ENCODE measurements at places on chromosomes 16 and 17.
A peak's percentile ranks its signal among the peaks of the same experiment; 100 is the strongest.

DNA sequence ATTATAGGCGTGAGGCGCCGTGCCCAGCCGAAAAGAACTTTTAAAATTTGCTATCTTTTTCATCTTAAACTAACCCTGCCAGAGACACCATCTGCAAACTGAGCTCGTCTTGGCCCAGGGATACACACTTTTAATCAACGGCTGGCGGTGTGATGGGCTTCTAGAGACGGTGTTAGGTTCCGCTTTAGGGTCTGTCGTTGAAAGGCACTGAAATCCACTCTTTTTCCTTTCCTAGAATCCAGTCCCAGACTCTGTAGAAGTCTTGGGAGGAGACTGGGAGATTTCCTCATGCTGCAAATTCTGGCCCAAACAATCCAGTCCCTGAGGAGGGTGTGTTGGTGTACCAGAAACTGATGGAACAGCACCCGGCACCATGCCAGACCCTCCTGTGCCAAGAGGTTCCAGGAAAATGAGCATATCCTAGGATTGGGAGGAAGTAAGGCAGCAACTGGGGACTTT, 52.0 kb upstream of the TEX2 start:
- no peak for DNase-seq

GRCh38 chr17:13346081-13346533, 255.6 kb downstream of the HS3ST3A1 start:
- DNase-seq, result no peak

GRCh38 chr16:13660807-13661206, 259.1 kb upstream of the ERCC4 start:
- no peak for DNase-seq

- DNase-seq, result no peak
These were observed 3.7 kb upstream of the PGS1 start for GRCh38 chr17:78374631-78375274.

GRCh38 chr17:2737693-2738092, 11.8 kb downstream of the CCDC92B start:
- DNase-seq, result no peak

DNA sequence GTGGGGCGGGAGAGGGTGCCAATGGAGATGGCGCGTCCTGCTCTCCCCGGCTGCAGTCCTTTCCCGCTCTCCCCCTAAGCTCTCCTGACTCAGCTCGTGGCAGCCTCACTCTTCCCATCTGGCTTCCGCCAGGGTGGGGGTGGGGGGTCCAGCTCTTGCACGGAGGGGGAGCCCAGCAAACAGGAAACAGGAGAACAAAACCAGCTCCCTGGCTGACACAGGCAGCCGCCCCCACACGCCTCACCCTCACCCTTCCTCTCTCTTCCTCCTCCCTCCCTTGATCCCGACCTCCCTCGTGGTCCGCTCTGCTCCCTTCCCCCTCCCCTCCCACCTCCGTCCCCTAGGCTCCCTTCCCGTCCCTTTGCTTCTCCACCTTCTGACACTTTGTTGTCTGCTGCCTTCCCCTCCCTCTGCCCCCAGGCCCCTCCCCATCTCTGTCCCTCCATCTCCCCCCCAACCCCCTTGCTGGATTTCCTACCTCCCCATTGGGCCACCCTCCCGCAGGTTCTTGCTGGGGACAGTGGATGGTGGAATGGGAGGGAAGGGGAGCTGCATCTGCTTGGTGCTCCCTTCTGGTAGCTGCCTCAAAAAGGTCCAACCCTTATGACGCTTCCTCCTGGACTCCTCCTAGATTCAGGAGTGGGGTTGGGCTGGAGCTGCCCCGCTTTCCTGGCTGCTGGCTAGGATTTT, 23.7 kb downstream of the ARHGAP23 start:
- DNase-seq, result no peak

- no peak for DNase-seq
These were observed 336.2 kb upstream of the PMFBP1 start for GRCh38 chr16:72508191-72508590.

GRCh38 chr16:30923554-30924075, at the start of gene FBXL19:
FBXL19 (plus strand) TSS chr16:30923572; CDS start chr16:30925755, 2,183 bp downstream.
- DNase-seq, result no peak

- DNase-seq, result no peak
These were observed 80.6 kb downstream of the MGAT5B start for GRCh38 chr17:76948726-76949342.

- DNase-seq, result no peak
These were observed 634.6 kb upstream of the SOX9 start for GRCh38 chr17:71486261-71486660.

DNA sequence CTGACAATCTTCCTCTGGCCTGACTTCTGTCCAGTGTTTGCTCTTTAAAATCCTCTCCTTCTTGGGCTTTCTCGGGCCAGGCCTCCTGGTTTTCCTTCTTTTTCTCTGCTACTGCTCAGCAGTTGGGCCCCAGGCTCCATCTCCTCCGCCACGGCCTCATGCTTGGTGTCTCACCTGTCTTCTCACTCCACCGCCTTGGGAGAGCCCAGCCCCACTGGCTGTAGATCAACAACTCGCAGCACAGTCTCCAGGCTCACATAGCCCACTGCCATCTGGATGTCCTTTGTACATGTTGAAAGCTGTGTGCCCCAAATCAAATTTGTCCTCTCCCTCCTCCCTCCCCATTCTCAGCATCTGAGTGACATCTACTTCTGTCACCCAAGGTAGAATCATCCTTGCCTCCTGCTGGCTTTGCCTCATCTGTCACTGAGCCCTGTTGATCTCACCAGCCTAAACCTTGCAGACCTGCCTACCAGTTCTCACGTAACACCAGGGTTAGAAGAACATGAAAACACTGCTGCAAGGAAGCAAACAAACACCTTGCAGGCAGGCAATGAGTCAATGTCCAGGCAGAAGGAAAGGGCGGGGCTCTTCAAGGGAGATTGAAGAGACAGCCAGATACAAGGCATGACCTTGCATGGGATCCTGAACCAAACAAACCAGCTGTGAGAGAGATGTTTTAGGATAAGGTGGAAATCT, 103.2 kb upstream of the SMURF2 start:
- no peak for DNase-seq

- DNase-seq, result no peak
These were observed 15.7 kb upstream of the CDH3 start for GRCh38 chr16:68629351-68629910.

DNA sequence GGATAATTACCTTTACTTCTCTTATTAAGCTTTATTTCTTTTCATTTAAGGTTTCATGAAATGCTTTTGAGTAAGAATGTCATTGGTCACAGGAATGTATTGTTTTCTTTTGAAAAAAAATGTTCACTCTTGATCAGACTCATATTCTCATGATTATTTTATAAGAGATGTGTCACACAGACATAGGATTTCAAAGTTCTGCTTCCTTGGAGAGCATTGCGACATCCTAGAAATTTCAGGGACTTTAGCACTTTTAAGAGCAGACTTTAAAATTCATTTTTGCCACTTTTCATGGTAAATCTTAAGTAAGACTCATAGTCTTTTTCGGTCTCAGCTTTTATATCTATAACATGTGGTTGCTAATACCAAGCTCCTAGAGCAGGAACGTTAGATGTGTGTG, 314.7 kb downstream of the CDH8 start:
- DNase-seq, result no peak

- DNase-seq, result no peak
These were observed 4.6 kb downstream of the RPUSD1 start for GRCh38 chr16:783404-784161.

- DNase-seq, result no peak
These were observed 5.0 kb upstream of the NAGLU start for GRCh38 chr17:42530952-42531454.

- DNase-seq, result no peak
These were observed 69.0 kb downstream of the CNTNAP4 start for GRCh38 chr16:76346210-76346609.

DNA sequence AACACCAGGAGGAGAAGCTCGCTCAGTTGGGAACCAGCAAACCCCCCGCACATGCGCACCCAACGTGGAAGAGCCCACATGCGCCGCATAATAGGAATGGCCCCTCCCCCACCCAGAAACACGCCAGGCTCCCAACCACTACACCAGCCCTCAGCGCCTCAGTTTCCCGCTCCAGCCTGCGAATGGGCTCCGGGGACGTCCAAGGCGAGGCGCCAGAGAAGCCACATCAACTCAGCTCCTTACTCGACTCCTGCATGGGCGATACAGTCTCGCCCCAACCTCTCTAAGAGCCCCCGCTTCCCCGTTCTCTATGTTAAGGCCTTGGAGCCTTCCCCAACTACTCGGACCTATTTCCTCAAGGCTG, 504 bp downstream of the SRSF1 start:
- peak; percentile 61 for DNase-seq

DNA sequence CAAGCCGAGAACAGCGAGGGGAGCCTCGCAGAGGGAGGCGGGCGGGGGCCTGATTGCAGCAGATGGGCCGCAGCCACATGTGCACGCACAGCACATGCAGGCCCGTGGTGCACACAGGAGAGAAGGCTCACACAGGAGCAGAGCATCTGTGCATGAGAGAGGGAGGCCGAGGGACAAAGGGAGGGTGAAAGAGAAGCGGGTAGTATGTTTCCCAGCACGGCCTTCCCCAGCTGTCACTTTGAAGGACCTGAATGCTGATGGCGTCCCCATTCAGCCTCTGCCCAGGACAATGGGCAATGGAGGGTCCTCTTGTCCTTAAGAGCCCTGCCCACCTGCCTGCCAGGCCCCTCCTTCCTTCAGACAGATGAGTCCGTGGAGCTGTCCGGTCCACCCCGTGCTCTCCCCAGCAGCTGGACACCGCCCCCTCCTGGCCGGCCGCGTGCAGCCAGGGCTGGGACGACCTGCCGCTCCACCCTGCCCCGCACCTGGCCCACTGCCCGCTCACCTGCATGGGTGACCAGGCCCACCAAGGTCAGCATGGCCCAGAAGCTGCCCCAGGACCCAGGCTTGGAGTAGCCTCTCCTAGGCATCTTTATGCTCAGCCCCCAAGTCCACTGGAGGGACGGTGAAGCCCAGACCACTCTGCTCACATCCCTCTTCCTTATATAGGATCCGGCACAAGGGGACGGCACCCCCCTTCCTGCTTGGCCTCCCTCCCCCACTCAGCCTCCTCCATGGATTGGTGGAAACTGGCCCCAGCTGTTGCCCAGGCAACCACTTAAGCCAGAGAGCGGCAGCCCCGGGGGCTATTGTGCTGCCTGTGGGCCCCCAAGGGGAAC, at the start of gene BTBD17:
BTBD17 (minus strand) TSS at position 639 of the 839 bp plus-strand sequence; CDS start at position 590, 49 bp downstream.
- peak; percentile 49 for DNase-seq

GRCh38 chr16:86984991-86985647, 332.1 kb downstream of the C16orf95 start:
- no peak for DNase-seq

DNA sequence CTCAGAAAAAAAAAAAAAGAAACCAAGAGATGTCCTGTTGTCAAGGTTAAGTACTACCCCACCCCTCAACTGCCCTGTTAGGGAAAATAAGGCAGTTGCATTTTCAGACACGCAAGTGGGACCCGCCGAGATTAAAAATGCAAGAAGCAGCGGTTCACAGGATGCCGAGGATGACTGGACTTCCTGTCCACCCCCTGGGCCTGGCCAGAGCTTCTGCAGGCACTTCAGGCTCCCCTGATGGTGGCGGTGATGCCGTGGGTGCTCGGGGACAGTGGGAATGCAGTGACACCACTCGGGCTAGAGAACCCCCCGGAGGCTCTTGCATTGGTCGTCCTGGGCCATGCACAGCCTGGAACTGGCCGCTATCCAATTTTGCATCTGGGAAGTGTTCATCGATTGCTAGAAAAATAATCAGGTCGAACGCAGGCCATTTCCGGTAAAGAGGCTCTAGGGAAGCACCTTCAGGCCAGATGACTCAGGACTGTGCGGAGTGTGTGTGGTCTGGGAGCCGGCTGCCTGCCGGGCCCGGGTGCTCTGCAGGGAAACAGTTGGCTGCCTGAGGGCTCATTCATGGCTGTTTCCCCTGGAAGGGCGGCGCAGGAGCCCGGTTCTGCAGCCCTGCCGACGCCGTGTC, 13.4 kb upstream of the CRISPLD2 start:
- DNase-seq, result no peak

GRCh38 chr17:81865733-81866439, 5.3 kb downstream of the ARHGDIA start:
- DNase-seq, result no peak

- DNase-seq, result no peak
These were observed 31.7 kb downstream of the RPH3AL start for GRCh38 chr17:320809-321385.

DNA sequence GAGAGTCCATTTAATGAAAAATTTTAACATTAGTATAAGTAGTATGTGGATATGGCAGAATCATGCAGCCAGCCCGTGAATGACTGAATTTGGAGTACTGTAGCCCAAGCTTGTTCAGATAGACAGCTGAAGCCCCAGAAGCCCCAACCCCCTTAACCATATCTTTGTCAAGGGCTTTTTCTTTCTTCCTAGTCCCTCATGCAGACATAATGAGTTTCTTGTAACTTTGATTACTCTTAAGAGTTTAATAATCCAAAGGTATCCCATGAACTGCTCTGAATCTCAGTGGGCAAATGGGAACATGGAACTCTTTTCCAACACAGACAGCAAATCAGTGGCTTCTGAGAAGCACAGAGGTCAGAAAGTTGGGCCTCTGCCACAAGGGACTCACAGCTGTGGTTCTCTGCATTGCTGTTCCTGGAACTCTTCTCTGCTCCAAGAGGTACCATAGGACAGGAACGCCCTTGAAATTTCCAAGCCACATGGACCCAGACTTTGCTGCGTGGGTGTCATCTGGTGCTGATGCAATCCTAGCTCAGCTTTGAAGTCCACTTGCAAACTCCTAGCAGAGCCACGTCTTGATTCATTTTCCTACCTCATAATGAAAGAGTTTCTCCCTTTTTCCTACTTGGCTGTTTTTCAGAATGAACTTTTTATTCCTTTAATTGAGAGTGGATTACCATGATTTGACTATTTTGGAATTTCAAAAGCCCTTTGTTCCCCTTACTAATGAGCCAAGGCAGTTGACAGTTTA, 18.1 kb downstream of the LYRM1 start:
- DNase-seq, result no peak

DNA sequence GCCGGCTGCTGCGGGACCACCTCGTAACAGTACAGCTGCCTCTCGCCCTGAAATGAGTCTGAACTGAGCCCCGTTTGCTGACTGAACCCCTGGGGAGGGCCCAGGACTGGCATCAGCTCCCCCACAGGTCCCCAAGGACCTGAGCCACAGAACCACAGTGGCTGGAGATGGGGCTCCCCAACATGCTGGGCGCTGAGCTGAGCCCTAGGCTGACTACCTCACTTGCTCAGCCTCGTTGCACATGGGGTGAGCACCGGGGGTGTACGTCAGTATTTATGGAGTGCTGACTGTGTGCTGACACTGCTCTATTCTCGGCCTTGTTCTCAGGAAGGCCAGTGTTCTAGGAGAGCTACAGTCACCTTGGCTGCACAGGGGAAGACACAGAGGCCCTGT, 6.6 kb upstream of the VASN start:
- no peak for DNase-seq

GRCh38 chr16:54178478-54178976, 108.1 kb downstream of the IRX3 start:
- no peak for DNase-seq
